ENCODE measurements at places on chromosomes 4 and X.

GRCh38 chrX:29662759-29663503, 552.4 kb upstream of the MAGEB2 start:
- no peak for DNase-seq

- no peak for DNase-seq
Measured at GRCh38 chr4:113020966-113021365, 28.5 kb upstream of the ANK2 start.

- DNase-seq, result peak; percentile 45
Measured at GRCh38 chrX:134026565-134027311, 41.3 kb upstream of the GPC3 start.

GRCh38 chrX:132059973-132060540, 37.0 kb downstream of the STK26 start:
- no peak for DNase-seq

DNA sequence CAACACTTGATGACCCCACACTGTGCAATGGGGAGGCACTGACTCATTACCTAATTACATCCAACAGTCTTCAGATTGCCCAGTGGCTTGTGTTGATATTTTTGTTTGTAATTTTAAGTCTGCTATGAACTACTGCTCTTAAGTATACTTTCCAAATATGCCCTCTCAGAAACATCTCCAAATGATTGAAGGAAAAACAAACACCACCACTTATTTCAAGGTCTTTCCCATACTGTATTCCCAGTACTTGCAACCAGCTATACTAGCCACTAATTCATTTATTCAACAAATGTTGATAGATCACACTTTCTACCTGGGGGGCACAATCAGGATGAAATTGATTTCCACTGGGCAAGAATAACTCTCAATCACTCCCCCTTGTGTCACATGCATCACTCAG, 302.2 kb upstream of the CPEB2 start:
- DNase-seq, result no peak

DNA sequence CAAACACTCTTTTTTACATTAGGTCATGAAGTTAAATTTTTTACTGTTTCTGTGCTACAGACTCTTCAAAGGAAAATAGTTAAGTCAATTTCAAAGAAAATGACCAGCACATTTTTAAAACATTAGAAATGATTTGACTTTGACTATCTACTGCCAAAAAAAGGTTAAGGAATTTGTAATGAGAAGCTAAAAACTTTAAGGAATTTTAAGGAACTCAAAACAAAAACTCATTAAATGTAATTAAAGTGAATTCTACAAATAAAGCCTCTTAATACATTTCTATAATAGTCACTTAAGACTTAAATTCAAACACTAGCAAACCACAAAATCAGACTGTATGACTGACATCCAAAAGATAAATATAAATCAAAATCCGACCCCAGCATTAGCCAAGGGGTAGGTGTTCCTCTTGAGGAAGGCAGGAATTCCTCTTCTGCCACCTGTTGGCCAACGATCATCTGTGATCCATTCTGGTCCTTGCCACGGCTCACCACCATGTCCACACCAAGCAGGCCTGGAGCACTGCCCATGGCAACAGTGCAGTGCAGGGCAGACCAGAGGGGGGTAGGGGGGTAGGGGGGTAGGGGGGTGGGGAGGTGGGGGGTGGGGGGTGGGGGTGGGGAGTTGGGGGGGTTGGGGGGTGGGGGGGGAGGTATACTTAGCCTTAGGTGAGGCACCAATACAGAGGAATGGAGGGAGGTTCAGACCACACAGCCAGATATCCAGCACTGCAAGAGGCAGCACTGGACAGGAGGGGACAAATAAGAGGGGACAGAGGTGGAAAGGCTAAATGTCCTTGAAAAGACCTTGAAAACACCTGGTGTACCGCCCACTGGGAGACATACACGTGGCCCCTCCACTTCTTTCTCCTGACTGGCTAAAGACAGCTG, 287.4 kb downstream of the CHIC1 start:
- no peak for DNase-seq
